ENCODE measurements at places on chromosomes 1 and 21.

- ATAC-seq: no peak
Observed at GRCh38 chr1:179251675-179252074, 22.2 kb upstream of the ABL2 start.

DNA sequence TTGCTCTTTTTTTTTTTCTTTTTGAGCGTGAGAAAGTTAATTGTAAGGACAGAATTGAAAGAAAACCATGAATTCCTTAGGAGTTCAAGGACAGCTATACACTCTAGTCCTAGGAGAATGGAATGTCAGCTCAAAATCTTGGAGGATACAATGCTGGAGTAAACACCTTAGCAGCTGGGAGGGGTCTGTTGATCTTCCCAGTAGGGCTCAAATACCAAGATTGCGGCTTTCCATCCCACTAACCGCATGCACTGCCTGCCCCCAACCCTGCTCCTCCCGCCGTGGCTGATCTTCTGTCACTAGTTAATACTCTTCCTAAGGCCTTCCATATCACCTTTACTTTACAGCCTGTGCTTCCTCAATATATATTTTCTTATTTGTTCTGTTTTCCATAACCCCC is 2.6 kb upstream of the PDC start:
- ATAC-seq: no peak

GRCh38 chr1:181500636-181501035 is 17.3 kb downstream of the CACNA1E start:
- ATAC-seq: no peak

DNA sequence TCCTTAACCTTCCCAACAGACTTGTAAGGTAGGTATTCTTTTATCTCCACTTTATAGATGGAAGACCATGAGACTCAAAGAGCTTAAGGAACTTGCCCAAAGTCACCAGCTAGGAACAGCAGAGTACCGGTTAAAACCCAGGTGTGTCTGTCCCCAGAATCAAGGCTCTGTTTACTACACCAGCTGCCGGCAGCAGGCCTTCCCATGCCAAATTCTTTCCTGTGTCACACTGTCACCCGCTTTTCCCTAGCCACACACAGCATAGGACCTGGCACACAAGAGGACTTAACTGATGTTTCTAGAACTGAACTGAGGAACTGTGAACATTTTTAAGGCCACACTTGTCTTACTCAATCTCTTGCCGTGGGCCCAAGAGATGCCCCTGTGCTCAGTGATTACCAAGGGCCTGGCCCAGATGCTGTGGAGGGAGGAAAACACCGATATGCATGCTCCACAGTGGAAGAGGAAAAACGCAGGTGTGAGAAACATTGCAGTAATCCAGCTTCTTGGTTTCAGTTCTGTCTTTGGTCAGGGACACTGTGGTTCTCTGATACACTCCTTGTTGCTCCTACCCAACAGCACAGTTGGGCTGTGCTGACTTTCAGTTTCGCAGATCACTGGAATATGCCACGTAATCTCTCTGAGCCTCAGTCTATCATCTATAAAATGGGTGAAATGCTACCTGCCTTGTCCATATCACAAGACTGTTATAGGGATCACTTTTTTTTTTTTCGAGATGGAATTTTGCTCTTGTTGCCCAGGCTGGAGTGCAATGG is 13.9 kb upstream of the LY9 start:
- no peak for ATAC-seq

GRCh38 chr1:121483961-121484424 is 299.2 kb downstream of the SRGAP2C start:
- ATAC-seq: no peak

GRCh38 chr1:42960566-42961311 is 2.1 kb upstream of the SLC2A1 start:
- no peak for ATAC-seq

- peak; percentile 40 for ATAC-seq
Observed at GRCh38 chr1:202588503-202589189, 121.6 kb downstream of the SYT2 start.

- ATAC-seq: no peak
Observed at GRCh38 chr1:237884237-237884636, 6.5 kb downstream of the ZP4 start.

GRCh38 chr1:221631556-221631955 is 110.3 kb downstream of the DUSP10 start:
- no peak for ATAC-seq

GRCh38 chr1:182754087-182754486 is 35.5 kb upstream of the NPL start:
- no peak for ATAC-seq

GRCh38 chr1:229758101-229759036 is 132.3 kb downstream of the URB2 start:
- ATAC-seq: no peak

GRCh38 chr21:45019076-45019886 is 55.1 kb upstream of the ADARB1 start:
- peak; percentile 39 for ATAC-seq

DNA sequence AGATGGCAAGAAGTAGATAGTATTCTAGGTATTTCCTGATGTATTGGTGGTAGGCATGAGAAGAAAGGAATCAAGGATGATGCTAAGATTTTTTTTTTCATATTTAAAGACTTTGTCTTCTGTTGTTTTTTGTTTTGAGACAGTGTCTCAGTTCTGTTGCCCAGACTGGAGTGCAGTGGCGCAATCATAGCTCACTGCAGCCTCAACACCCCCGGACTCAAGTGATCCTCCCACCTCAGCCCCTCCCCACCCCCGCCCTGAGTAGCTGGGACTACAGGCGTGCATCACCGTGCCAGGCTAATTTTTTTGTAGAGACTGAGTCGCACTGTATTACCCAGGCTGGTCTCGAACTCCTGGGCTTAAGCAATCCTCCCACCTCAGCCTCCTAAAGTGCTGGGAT is 2.8 kb upstream of the CAPZB start:
- no peak for ATAC-seq

- ATAC-seq: no peak
Observed at GRCh38 chr1:30462826-30463425, 260.5 kb downstream of the MATN1 start.

GRCh38 chr1:174998569-174999215 is 1.1 kb upstream of the CACYBP start:
- no peak for ATAC-seq

DNA sequence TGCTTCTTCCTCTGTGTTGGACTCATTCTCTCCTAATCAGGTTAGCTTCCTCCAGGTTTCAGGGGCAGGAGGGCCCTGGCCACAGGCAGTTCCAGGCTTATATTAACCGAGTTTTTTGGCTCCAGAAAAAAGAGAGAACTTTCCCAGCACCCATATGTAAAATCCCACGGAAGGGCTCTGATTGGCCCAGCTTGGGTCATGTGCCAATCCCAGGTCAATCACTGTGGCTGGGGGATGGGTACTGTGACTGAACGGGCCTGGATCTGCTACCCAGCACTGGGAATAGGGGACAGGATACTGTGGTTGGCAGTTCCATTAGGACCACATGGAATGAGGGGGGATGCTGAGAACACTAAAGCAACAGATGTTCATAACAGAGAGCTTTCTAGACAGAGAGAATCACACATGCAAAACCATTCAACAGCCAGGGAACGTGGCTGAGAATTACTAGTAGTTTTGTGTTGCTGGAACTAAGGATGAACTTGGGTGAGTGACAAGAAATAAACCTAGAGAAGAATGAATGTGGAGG is 51.1 kb upstream of the NEK2 start:
- ATAC-seq: no peak

- no peak for ATAC-seq
Observed at GRCh38 chr1:3314491-3315381, 139.7 kb upstream of the ARHGEF16 start.

All from gastroesophageal sphincter (tissue), 4 donors.